ENCODE measurements at places on chromosomes 12 and 14. TPM values are rescaled to one million over a fixed set of nuclear protein-coding genes. Genes with fewer than 3 reads are reported as not detected.

TEX22 gene
- polyA plus RNA-seq: 0.40 TPM

SDSL gene
- 14.2 TPM for polyA plus RNA-seq

DNA sequence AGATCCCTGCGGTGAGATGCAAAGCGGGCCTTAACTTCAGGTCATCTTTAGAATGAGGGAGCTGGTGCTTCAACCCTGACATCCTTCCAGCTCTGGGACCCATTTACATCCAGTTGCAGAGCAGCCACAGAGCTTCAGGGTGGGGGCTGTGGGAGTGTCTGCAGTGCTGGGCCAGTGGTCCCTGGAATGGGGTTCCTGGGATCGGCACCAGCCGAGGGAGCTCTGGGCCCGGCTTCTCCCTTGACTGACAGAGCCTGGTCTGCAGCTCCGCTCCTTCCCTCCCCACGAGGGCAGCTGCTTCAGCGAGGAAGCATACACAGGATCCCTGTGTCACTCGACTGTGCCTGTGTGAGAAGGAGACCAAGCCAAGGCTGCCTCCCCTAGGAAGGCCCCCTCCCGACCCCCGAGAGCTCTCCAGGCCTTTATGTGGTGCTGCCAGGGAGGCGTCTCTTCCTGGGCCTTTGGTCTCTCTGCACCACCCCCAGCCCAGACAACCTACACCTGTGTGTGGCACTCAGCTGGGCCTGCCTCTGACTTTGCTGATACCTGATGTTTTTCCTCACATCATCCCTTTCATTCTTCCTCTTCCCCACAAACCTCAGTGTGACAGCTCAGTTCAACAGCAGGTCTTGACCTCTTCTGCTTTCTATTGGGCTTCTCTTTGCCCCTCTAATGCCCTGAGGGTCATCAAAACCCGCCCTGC, 48.1 kb upstream of the RIN3 start:
- H3K36me3 ChIP-seq: no peaks in the 10 kb centered on the region

- DNase-seq: no peak
- H3K36me3 ChIP-seq: no peaks in the 10 kb centered on the region
- no peak overlapping the region for H3K4me3 ChIP-seq
- H3K27me3 ChIP-seq: no peaks in the 10 kb centered on the region
- no peak overlapping the region for H3K27ac ChIP-seq
Measured at GRCh38 chr14:56394826-56395530, 184.6 kb upstream of the TMEM260 start.

DNA sequence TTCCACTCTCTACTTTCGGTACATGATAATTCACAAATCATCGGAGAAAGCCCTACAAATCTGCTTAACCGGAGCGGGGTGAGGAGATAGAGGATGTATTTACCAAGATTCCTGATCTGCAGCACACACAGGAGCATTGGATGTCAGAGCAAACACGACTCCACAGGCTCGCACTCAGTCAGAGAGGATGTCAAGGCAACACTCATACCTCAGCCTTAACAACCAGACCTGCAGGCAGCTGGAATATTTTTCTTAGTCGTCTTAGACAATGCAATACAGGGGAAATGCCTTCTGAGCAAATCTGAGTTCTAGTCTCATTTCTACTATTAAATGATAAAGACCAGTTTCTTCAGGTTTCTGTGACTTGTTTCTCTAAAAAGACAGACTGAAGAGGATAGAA, 159.3 kb upstream of the CPNE8 start:
- no peaks in the 10 kb centered on the region for H3K27me3 ChIP-seq
- no peak overlapping the region for H3K27ac ChIP-seq
- no peak overlapping the region for H3K4me3 ChIP-seq
- no peak for DNase-seq
- no peaks in the 10 kb centered on the region for H3K4me1 ChIP-seq

GRCh38 chr14:24058260-24058950, 6.6 kb downstream of the CARMIL3 start:
- DNase-seq: peak; percentile 78
- no peak overlapping the region for H3K27ac ChIP-seq
- peaks cover 13% of the 10 kb centered on the region for H3K4me1 ChIP-seq

DNA sequence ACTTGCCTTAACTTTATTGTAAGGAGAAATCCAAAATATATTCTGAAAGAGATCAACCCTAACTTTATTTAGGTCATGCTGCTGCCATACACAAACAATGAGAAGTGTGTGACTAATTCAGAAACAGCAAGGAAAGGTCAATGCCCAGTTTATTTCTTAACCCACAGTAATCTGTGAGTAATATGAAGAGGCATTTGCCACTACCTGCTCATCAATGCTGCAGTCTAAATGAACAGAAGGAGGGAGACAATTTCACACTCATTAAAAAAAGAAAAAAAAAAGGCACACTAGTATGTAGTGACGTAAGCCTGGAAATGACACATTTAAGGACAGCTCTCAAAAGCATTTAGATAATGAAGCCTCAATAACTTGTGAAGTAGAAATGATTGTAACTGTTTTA, 90.5 kb upstream of the FOXN3 start:
- no peaks in the 10 kb centered on the region for H3K36me3 ChIP-seq
- H3K4me1 ChIP-seq: no peaks in the 10 kb centered on the region
- H3K4me3 ChIP-seq: no peak overlapping the region
- no peaks in the 10 kb centered on the region for H3K27me3 ChIP-seq
